ENCODE measurements at places on chromosomes 16 and 17.

DNA sequence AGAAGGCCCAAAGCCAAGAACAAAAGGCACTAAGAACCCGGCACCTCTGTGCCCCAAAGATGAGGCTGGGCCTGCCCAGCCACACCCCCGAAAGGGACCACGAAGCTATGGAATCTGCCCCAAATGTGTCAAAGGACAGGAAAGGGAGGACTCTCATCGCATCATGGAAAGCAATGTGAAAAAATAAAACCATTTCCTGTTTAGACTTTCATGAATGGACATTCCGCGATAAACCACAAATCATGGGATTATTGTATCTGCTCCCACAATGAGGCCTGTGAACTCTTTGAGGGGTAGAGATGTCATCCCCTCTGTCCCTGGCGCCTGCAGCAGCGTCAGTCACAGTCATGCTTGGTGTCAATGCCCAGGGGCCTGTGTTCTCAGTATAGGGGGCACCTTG, 135.0 kb downstream of the COPRS start:
- DNase-seq: no peak

- DNase-seq: no peak
These were observed 33.6 kb downstream of the SCPEP1 start for GRCh38 chr17:57011491-57012015.

GRCh38 chr17:63819585-63820537, 7.4 kb upstream of the PSMC5 start:
- DNase-seq: no peak

DNA sequence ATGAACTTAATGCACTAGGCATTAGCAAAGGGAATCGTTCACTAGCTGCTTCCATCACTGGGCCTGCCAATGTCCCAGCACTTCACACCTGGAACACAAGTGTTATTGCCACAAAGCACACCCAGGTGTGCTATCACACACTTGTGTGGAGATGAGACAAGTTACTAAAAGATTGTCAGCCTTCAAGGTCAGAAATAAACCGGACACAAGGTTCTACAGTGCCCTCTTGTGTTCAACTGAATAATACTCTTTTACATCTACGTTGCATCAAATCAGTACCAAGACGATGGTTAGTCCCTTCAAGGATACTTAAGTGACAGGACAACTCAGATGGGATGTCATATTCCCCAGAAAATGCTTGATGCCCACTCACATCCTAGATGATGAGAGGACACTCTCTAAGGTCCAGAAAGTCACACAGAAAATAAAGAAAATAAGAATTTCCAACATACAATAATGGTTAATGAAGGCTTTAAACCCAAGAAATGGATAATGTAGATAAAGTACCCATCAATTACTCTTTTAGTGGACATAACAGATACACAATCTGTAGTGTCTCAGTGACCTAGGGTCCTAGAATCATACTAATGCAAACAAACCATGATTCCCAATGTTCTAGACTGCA, 16.4 kb upstream of the GLG1 start:
- peak; percentile 80 for DNase-seq

- no peak for DNase-seq
These were observed 60.7 kb downstream of the PCTP start for GRCh38 chr17:55811536-55811935.

DNA sequence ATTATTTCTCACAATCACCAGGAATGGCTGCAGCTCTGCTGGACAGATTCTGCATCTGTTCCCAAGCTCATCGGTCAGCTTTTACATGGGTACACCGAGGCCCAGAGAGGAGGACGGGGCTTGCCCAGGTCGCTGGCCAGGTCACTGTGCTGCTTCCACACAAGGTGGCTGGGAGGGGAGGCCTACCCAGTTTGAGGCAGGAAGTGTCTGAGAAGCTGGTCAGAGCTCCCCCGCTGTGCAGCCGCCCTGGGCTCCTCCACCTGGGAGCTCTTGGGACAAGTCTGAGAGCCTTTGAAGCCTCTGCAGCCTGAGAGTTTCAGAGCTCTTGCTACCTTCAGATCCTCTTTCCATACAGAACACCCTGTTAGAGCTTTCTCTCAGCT, 143.3 kb downstream of the CLEC16A start:
- DNase-seq: no peak

GRCh38 chr16:4855804-4856203, 8.5 kb downstream of the UBN1 start:
- DNase-seq: no peak

DNA sequence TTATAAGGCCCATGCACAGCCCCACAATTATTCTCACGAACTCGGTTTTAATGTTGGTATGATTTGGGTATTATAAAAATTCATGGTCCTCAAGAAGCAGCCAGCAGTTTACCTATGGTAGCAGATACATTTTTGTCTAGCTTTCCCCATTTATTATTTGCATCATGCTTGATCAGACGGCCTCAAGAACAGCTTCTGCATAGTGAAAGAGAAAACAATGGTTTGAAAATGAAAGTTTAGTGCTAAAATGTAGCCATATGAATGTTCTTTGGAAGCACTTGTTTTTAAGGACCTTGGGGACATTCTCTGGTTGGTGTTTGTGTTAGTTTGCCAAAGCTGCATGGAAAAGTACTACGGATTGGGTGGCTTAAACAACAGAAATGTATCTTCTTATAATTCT, 72.4 kb upstream of the CPHXL start:
- no peak for DNase-seq

- DNase-seq: peak; percentile 28
These were observed 9.2 kb upstream of the PRKCB start for GRCh38 chr16:23826528-23827045.

GRCh38 chr17:2302778-2303203, 794 bp downstream of the SMG6 start:
- peak; percentile 13 for DNase-seq

- no peak for DNase-seq
These were observed 208.2 kb upstream of the MAF start for GRCh38 chr16:79808731-79809130.

GRCh38 chr17:73349138-73349537, 37.3 kb upstream of the CDC42EP4 start:
- DNase-seq: no peak

GRCh38 chr16:74729783-74730683, 29.4 kb upstream of the MLKL start:
- no peak for DNase-seq

Data from NAMALWA (cell line).